ENCODE measurements at places on chromosomes 11 and 22.

DNA sequence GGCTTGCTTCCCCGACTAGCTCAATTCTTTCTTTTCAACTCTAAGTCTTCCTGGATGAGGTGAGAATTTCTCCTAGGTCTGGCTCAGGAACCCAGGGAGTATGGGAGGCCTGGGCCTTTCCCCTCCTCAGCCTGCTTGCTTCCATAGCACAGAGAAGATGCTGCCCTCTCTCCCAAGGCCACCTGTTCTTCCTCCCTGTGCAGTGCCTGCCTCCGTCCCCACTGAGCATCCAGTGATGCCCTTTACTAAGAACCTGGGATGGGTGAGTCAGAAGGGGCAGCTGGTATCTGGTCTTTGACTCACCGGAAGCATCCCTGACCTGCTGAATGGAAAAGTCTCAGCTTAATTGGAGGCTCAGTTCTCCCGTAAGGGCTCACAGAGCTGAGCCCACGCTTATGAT, 607.9 kb downstream of the BUD13 start:
- DNase-seq: no peak

DNA sequence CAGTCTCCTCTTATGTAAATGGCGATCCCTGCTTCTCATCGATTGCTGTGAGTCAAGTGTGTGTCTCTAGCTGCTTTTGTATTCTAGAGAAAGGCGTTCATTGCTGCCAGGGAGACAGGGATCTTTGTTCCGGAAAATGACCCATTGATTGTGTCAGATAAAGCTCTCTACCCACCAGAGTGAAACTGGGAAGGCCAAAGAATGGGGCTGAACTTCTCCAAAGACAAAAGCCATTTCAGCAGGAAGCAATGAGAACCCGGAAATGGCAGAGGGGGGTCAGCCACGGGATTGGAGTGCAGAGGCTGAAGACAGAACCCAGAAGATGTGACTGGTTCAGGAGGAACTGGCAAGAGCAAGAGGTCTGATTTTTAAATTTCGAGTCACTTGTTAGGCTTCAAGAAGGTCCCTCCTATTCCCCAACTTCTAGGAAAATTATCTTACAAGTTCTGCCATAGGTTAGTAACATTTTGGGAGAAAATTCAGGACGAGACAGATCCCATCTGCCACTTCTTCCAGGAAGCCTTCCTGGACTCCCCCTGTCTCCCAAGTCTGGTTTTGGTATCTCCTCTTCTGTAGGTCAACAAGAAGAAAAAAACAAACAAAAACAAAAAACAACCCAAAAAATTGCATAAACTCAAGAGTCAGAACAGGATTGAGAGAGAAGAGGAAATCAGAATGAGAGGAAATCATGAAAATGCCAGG, 110.6 kb downstream of the NECTIN1 start:
- DNase-seq: no peak

GRCh38 chr11:26583550-26583949, 11.5 kb upstream of the MUC15 start:
- peak; percentile 68 for DNase-seq

DNA sequence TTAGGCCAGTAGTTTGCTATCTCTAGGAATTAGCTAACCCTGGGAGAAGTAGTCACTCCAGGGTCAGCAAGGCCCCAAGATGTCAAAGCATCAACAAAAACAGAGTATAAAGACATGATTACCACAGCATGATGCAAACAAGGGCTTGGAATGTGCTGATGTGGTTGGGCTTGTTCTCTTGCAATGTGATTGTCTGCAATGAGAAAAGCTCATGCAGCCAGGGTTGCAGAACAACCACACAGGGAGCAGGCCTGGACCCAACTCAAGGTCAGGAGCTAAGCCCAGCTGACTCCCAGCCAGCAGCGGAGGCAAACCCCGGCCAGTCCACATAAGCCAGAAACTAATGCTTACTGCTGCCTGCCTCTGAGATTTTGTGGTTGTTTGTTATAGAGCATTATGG, 132.4 kb upstream of the ZC3H12C start:
- no peak for DNase-seq

DNA sequence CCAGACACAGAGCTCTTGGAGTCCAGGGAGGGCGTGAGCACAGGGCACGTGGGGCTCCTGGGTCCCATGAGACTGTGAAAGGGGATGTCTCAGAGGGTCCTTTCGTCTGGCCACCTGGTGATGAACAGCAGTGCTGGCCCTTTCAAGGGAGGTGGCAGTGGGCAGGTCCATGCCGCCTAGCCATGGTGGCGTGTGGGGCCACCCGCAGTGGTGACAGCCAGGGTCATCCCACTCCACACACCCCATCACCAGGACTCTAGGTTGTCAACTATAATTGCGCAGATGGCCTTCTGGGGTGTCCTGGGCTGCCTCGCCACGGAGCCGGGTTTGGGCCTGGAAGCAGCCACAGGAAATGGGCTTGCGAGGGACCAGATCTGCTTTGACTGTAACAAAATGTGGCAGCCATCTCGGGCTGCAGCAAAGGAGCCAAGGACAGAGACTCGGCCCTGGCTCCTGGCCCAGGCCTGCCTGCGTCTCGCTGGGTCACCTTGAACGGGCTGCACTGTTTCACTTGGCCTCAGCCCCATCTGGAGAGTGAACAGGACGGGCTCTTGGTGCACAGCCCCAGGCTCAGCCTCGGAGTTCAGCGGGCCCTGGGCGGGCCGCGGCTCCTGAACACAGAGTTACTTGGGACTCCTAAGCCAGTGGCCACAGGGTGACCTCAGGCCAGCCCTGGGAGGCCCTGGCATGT, 1350.5 kb downstream of the BRD1 start:
- no peak for DNase-seq

- DNase-seq: no peak
Observed at GRCh38 chr11:36328966-36329673, 33.0 kb downstream of the PRR5L start.

DNA sequence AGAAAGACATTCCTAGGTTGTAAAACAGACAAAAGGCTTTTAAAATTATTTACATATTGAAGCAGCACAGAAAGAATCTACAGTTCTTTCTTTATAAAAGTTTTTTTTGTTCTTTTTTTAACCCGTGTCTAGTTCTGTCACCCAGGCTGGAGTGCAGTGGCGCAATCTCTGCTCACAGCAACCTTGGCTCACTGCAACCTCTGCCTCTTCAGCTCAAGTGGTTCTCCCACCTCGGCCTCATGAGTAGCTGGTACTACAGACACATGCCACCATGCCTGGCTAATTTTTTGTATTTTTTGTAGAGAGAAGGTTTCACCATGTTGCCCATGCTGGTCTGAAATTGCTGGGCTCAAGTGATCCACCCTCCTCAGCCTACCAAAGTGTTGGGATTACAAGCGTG, 3.8 kb upstream of the INCENP start:
- no peak for DNase-seq

DNA sequence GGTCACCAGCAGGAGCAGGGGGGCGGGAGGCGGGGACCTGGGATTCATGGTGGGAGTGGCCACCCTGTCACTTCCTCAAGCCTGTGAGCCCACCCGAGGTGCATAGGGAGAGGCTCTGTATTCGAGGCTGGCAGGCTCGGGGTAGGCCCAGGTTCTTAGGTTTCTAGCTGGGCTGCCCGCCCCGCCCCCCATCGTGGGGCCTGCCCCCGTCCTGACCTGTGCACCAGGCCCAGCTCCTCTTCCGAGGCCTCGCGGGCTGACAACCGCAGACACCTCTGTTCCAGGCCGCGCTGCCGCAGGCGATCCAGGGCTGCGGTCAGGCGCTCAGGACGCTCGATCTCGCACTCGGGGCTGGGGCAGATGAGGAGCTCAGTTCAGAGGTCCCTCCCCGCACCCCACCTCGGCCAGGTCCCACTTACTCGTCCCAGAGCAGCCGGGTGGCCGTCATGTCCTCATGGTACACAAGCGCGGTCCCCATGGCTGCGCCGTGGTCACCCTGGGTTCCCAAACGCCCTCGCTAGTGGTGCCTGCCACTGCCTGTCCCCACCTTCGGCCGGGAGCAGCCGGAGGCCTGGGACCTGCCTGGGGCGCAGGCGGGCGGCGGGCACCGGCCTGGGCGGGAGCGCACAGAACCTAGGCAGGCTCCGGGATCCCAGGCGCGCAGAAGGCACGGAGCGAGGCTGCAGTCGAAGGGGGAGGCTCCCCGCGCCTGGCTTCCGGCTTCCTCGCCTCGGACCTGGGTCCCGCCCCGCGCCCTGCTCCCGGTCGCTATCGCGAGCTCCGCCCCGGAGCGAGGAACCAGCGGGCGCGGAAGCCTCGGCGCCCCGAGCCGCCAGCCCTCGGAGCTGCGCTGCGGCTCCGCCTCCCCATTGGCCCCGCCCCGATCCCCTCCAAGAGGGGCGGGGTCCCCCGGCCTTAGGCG, at the start of gene HDAC10:
TSS of gene HDAC10 (minus strand) at position 711 of the 922 bp plus-strand sequence. CDS start at position 478, 233 bp downstream.
- peak; percentile 81 for DNase-seq

- no peak for DNase-seq
Observed at GRCh38 chr11:12099132-12099873, 11.1 kb upstream of the MICAL2 start.

- no peak for DNase-seq
Observed at GRCh38 chr22:35274154-35274871, 17.0 kb downstream of the HMGXB4 start.

GRCh38 chr11:37747121-37747520, 1149.1 kb upstream of the RAG2 start:
- DNase-seq: no peak

DNA sequence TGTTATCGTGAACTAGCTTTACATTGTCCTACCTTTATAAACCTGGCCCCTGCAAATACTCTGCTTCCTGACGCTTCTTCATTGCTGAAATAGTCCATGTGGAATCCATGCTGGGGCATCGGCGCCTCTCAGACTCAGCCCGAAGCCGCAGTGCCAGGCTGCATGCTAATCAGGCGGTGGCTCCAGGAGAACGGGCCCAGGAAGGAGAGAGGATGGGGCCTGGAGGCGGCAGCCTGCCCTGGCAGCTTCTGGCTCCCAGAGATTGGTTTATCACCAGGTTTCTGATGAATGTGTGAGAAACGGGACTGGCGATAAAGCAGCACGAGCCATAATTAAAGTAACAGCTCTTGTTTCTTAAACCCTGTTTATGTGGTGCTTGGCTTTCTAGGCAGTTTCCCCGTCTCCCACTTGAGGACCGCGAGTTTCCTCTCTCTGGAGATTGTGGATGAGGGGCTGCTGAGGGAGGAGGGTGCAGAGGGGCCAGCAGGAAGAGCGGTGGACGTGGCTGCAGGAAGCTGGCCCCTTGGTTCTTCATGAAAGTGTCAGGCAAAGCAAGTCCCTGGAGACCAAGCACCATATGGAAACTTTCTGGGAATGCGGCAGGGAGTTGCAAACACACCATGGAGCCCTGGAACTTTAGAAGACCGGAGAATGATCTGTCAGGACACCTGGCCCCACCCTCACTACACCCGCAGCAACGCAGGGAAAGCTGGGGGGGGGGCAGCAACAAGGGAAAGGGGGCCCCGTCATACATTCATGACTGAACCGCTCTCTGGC, 93.4 kb downstream of the NTM start:
- DNase-seq: no peak

GRCh38 chr11:15197696-15198095, 83.0 kb downstream of the INSC start:
- no peak for DNase-seq

GRCh38 chr11:64268025-64268892, 16.2 kb downstream of the BAD start:
- no peak for DNase-seq

GRCh38 chr11:65891219-65892136, 1.0 kb downstream of the CCDC85B start:
- peak; percentile 60 for DNase-seq

DNA sequence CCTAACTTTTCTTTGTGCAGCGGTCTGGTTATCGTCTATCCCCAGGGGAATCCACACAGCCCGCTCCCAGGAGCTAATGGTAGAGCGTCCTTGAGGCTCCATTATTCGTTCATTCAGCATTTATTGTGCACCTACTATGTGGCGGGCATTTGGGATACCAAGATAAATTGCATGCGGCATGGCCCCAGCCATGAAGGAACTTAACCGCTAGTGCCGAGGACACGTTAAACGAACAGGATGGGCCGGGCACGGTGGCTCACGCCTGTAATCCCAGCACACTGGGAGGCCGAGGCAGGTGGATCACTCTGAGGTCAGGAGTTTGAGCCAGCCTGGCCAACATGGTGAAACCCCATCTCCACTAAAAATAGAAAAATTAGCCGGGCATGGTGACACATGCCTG, 11.2 kb downstream of the TMEM121B start:
- no peak for DNase-seq

DNA sequence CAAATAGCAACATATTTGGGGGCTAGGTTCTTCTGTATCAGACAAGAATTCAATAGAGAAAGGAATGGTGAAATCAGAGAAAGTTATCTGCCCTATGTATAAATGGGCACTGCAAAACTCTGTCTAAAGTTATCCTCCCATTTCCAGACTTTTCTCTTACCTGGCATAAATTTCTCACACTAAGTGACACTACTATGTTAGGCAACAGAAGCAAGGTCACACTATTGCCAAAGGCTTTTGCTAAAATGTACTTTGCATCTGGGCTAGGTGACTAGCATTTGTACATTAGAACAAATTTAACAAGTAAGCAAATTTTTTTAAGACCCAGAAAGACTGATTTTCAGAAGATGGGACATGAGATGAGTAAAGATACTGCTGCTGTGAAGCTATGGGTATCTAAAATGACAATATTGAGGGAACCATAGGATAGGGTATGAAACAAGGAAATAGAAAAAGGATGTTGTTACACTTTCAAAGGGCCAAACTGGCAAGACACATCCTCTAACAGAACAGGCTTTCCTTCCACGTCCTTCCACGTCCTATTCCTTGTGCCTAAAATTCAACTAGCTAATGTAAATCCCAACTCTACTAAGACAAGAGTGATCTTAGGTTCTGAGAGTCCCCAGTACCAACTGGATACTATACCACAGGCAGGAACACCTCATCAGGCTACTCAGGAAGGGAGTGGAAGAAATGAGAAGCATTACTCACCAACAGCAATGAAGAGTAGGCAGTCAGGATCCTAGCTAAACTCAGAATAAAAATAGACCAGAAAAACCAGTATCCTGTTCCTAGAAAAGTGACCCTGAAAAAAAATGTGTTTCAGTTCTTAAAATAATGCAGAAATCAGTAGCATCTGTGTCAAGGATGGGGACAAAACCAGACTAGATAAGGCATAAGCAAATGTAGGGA, 22.6 kb downstream of the GDPD4 start:
- no peak for DNase-seq

- no peak for DNase-seq
Observed at GRCh38 chr22:38346506-38346905, 29.3 kb upstream of the CSNK1E start.

- DNase-seq: peak; percentile 88
Observed at GRCh38 chr11:67382276-67383136, 9.1 kb upstream of the CLCF1 start.

- DNase-seq: no peak
Observed at GRCh38 chr11:32187111-32187510, 96.2 kb downstream of the RCN1 start.
